ENCODE measurements at places on chromosomes 7 and 10. TPM values are rescaled to one million over a fixed set of nuclear protein-coding genes. Genes with fewer than 3 reads are reported as not detected.

- no peak for DNase-seq
These were observed 155.2 kb upstream of the NRP1 start for GRCh38 chr10:33489501-33490176.

Gene EIF5AL1
- total RNA-seq = 1.8 TPM

DNA sequence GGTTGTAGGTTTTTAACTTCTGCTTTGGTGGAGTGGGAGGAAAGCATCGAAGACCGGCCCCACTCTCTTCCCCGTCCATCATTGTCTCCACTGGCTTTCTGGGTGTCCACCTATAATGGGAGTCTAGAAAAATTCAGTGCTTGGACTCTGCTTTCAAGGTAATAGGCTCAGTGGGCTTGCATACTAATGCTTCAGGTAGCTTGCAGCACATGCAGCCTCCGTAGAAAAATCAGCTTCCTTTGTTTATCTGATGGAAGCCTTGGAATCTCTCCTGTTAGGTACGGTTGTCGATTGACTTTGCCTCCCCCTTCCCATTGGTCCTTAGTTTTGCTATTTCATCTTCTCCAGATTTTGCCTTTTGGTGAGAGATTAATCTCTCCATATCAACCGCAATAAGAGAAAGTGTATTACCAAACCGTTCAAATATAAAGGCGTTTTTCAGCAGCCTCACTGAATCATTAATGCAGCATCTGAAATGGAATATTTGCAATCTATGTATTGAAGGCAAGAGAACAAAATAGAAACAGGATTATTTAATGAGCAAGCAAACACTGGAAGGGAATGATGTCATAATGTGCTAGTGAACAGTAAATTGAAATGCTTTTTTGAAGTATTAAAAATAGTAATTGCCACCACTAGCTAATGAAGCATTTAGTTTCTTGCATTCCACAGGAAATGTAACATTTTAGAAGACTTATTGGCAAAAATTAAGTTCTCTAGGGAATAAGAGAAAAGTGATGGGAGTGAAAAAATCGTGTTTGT is 944 bp downstream of the AVL9 start:
- DNase-seq = no peak

DNA sequence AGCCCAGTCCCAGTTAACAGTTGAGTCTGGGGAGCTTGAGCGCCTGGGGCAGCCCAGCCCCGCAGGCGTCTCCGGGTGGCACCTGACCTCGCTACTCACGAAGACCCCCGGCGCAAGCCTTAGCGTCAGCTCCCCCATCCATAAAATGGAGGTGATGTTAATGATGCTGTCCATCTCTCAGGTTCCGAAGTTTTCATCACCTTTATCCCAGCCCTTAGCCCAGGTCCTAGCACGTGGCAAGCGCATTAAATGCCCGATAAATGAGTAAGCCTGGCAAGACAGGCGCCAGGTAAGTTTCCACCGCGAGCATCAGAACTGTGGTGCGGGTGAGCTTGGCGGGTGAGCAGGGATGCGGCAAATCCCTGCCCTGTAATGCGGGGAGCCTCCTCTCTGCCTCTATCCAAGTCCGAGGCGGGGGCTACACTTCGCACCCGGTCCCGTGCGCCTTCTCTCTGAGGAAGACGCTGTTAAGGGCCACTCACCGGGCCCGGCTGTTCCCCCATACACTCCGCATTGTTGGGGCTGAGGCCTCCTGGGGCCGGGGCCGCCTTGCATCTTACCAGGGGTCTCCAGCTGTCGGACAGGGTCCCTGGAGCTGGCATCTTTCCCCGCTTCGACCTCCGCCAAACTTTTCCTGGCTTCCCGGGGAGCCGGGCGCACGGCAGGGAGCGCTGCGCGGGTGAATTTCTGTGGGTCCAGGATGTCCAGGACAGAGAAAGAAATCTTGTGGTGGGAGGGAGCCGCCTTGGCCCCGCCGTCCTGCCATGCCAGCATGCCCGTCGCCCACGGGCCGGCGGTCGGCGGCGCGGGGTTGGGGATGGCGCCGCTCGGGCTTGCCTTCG is 444 bp downstream of the NKX1-2 start:
- DNase-seq = no peak

DNA sequence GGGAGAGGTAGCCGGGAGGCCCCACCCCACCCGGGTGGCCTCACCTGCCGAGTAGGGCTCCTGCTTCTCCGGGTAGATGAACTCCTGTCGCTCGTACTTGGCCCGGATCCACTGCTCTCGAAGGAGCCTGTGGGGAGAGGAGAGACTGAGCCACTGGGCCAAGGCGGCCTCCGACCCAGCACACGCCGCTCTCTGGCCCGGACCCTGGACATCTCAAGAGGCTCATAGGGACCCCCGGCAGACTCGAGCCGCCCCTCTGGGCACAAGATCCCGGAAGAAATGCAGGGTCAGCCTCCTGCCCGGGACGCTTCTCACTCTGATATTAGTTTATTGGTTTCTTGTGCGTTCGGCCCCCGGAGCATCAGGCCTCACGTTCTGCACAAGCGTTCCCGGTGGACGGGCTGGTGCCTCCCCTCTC is 34.5 kb downstream of the ADAP1 start:
- peak; percentile 36 for DNase-seq

Gene HOXA5
- total RNA-seq = not detected

- DNase-seq = no peak
These were observed 45.2 kb downstream of the LRRC20 start for GRCh38 chr10:70337201-70337651.

Gene DPYSL4
- total RNA-seq = 1.5 TPM

DNA sequence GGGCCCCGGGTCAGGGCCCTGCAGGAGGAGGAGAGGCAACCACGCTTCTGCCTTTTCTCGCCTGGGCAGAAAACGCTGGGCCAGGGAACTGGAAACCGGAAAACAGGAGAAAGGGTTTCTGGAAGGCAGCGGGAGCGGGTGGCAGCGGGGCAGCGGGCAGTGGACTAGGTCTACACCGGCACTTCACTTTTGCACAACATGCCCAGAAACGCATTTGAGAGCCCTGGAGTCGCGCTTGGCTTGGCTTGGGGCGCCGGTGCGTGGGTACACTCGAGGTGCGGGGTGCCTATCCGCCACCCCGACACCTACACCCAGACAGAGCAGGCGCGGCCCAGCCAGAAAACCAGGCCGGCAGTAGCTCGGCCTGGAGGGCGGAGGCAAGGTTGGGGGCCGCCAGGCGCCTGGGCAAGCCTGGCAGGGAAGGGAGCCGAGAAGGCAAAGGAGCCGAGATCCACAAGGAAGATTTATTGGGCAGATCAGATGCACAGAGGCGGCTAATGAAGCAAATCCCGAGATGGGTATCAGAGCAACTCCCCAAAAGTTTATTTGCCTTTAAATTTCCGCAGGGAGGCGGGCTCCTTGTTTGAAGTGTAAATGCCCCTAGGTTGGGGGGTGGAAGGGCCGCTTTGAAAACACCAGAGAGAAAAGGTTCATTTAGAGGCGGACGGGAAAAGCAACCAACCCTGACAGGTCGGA is 3.2 kb upstream of the PAX2 start:
- DNase-seq = no peak

- no peak for DNase-seq
These were observed 1613.0 kb upstream of the LRRTM3 start for GRCh38 chr10:65312876-65313275.

DNA sequence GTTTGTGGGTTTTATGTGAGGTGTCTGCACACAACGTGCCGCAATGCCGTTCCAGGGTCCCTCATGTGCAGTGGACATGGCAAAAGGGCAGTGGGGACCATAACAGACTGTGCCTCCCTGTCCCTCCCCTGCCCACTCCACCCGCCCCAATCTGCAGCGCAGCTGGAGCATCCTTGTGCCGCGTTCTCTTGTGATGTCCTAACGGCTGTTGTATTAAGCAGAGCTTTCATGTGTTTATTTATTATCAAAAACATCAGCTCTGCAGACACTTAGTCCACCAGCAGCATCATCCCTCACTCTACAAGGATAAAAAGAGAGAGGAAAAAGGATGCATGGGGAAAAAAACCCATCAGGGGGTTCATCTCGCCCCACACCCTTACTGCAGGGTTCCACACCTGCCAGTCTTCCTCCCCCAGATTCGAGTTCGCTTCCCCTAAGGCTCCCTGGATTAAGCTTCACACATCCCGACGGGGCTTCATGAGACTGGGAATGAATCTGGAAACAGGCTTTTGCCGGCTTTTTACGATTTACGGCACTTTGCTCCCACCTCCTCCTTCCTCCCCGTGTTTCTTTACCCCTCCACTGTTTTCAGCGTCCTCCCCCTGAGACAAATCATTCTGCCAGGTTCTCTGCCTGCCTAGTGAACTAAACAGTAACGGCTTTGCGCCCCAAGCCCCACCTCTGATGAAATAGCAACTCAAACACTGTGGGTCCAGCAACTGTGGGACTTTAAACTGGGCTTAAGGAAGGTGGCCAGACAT is 301.4 kb downstream of the CAMK1D start:
- DNase-seq = no peak

- DNase-seq = no peak
These were observed 62.0 kb upstream of the AKR1E2 start for GRCh38 chr10:4763960-4764428.

- no peak for DNase-seq
These were observed 173.6 kb upstream of the PDE1C start for GRCh38 chr7:32243687-32244290.

Gene CCL24
- total RNA-seq = not detected

DNA sequence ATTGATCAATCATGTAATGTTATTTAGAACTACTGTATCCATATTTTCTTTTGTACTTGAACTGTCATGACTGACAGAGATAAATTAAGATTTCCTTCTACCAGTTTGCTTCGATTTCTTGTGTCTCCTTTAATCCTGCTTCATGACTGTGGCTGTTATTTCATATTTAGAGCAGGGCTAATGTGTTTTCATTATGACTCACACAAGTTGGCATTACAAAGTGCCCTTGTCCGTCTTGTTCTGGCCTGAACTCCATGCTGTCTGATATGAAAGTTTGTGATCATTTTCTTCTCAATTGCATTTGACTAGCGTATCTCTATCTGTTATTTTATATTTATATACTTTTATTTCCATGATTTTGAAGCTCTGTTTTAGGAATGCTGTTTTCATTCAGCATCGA is 344.1 kb upstream of the PRKCQ start:
- DNase-seq = no peak

DNA sequence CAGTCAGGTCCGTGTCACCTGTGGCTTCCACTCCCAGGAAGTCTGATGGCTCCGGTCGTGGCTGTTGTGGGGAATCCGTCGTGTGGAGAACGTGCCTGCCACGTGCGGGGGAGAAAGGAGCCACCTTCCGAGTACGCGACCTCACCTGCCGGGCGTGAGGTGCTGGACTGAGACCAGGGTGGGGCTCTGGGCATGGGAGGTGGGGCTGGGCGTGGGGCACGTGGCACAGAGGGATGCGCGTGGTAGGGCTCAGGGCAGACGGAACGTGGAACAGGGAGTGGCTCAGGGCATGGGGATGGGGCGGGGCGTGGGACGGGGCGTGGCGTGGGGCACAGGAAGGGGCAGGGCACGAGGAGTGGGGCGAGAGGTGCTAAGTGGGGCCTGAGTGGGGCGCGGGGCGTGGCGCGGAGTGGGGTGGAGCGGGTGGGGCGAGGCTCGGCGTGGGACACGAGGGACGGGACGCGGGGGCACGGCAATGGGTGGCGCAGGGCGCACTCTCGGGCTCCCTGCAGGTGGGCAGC is 64.8 kb downstream of the C10orf143 start:
- no peak for DNase-seq

DNA sequence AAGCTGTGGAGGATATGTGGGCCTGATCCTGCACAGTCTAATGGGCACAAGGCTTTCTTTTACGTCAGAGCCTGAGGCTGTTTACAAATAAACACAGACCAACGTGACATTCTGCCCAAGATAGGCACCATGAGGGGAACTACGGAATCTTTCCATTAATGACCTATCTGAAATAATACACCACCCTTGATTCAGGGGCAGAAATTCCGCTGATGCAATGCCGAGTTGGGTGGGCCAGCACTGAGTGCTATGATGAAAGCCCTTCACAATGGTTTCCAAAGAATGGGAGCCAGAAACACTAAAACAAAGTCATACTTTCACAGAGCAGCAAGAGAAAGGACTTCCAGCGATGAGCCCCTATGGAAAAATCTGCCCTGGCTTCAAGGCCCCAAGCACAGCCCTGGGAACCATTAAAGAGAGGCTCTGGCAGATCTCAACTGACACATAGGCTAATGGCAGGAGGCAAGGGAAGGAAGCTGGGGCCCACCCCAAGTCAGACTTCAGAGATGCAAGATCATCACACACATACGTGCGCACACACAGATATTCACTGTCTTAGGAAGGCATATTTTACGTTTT is 72.2 kb upstream of the DLX6 start:
- DNase-seq = no peak

- DNase-seq = no peak
These were observed 30.8 kb upstream of the ZNF32 start for GRCh38 chr10:43679509-43679908.

- DNase-seq = no peak
These were observed 44.2 kb downstream of the PUS7 start for GRCh38 chr7:105477908-105478307.

DNA sequence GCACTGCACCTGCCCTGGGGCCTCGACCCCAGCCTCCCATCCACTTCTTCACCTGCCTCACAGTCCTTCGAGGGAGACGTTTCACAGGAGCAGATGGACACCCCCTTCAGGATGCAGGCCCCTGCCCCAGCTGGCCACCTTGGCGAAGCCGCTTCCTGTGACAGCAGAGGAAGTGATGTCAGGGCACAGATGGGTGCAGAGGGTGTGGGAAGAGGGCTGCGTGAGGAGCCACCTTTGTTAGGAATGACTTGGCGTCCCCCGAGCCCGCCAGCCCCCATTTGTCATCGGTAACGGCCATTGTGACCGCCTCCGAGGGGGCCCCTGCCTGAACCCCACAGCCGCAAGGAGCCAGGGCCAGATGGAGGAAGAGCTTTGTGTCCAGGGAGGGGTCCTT is 47.4 kb upstream of the SLC29A3 start:
- DNase-seq = no peak

DNA sequence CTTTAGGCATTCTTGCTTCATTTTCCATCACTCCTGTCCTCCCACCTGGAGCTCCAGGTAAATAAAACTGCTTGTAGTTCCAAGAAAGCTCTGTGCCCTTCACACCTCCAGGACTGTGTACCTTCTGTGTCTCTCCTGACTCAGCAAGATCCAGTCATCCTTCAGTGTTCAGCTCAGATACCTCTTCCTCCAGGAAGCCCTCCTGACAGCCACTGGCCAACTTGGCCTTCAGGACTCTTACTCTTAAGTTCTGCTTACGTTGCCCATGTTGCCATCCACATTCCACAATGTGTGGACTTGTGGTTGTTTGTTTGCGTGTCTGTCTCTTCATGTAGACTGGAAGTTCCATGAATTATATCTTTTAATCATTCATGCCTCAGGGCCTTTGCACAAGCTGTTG is 48.0 kb downstream of the SORCS3 start:
- DNase-seq = no peak

DNA sequence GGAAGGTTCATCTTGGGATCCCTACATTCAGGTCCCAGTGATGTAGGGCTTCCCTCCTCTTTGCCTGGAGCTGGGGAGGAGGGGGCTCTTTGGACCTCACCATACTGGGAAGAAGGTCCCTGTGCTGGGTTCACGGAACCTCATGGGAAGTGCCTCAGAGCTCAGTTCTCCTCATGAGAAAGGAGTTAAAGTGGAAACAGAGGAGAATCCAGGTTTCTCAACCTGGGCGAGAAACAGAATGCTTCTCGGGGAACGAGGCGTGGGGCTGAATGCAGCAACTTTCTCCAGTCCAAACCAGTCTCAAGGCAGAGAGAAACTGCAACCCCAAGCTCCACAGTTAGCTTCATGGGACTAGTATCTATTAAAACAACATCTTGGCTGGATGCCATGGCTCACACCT is 382.7 kb upstream of the FOXK1 start:
- DNase-seq = no peak
